ENCODE measurements at places on chromosomes 6 and 20.

GRCh38 chr6:35043381-35044130 lies 97.6 kb downstream of the TCP11 start:
- DNase-seq, result no peak

DNA sequence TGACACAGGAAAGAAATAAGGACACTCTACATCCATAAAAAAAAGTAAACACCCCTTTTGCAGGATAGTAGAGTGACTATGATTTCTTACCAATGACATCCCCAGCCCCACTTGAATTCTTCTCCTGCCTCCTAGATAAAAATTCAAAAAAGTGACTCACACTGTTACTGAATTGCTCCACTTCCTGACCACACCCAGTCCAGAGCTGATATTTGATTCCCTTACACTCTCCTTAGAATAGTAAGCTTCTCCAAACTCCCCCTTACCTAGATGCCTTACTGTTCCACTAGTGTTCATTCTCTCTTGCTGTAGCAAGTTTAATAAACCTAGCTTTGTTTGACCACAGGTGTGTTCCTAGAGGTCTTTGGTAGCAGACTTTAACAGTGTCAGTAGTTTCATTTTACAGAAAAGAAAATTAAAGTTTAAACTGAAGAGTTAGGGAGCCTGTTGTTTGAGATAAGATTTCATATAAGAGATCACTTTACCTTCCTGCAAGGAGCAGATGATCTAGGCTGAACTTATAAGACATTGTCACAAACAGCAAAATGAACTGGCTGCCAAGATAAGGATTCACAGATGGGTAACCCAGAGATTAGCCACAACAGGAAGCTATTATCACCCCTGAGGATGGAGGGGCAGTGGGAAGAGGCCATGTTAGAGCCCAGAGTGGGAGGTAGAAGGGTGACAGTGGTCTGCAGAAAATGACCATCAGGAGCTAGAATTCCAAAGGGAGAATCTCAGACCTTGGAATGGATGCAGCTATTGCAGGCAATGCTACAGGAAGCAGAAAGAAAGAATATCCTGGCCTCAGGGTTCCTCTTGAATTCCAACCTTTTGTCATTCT lies 28.4 kb upstream of the BTN3A2 start:
- DNase-seq, result peak; percentile 86

DNA sequence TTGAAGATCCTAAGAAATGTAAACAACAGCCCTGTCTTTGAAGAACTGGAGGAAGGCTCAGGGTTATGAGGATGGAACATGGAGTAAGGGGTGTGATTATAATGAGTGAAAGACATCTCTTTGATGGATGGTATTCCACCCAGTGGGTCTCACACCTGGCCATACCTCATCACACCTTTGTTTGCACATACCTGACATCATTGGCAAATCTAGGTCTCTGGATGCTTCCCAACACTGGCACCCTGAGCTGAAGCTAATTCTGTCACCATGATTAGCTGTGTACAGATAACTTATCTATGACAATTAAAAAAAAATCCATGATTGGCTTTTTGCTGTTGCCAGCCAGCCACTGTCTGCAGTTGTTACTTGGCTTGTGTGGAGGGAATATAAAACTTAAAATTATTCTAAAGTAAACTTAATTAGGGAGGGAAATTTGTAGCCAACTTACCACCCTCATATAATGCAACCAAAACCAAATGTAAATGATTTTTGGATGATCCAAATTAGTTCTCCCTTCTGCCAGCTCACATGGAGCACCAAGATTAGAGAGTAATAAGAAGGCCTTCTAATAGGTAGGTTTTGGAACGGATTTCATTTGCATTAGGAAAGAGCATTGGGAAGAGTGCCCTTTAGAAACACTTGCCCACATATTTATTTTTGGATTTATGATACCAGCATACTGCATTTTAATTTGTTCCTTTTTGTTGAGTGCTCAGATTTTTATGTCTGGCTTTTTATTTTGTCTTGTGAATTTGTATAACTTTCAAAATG lies 249.5 kb downstream of the SOX4 start:
- no peak for DNase-seq

DNA sequence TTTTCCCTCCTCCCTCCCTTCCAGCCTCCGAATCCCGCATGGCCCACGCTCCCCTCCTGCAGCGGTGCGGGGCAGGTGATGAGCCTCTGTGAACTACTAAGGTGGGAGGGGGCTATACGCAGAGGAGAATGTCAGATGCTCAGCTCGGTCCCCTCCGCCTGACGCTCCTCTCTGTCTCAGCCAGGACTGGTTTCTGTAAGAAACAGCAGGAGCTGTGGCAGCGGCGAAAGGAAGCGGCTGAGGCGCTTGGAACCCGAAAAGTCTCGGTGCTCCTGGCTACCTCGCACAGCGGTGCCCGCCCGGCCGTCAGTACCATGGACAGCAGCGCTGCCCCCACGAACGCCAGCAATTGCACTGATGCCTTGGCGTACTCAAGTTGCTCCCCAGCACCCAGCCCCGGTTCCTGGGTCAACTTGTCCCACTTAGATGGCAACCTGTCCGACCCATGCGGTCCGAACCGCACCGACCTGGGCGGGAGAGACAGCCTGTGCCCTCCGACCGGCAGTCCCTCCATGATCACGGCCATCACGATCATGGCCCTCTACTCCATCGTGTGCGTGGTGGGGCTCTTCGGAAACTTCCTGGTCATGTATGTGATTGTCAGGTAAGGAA lies at the start of gene OPRM1:
OPRM1 (plus strand) TSS at position 10 of the 612 bp plus-strand sequence; CDS start at position 315, 305 bp downstream.
- peak; percentile 63 for DNase-seq

DNA sequence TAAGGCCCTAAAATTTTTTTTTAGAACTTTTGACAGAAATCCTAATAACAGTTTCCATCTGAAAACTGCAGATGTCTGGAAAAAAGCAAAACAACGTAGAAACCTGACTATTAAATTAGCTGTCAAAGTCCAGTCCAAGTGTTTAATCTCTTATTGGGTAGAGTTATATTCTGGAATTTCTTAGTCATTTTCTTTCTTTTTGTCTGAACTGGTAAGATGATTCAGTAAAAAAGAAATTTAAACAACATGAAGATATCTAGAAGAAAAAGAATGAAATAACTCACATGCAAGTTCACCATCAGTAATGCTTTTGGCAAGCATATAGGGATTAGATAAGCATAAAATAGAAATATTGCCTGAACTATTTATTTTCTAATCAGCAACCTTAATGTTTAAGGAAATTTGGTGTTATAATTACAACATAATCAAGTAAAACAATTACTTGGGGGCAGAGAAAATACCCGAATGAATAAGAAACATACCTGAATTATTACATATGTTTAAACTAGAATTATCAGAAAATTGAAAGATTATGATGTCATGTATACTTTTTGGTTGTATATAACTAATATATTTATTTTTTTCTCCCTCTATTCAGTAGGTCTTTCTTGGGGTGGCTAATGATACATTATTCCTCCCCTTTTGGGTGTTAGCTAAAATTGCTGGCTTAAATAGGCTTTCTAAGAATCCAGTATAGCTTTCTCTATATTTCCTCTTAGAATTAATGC lies 51.1 kb downstream of the FAM83B start:
- no peak for DNase-seq

DNA sequence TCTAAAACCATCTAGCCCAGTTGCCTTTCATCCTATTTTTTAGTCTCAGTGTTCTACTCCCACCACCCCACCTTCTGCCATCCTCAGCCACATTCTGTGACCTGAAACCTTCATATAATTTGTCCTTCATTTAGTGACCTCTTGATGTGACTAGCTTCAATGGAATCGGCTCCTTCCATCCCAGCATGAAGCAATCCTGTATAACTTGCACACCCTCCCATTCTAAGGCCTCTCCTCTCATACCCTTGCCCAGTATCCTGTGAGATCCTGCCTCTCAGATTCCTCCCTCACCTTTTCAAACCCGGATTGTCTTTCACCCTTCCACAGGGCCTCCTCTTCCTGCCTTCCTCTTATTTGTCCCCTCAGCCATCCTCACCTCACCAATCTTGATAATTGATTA lies 3.1 kb downstream of the ZNF76 start:
- DNase-seq, result no peak

DNA sequence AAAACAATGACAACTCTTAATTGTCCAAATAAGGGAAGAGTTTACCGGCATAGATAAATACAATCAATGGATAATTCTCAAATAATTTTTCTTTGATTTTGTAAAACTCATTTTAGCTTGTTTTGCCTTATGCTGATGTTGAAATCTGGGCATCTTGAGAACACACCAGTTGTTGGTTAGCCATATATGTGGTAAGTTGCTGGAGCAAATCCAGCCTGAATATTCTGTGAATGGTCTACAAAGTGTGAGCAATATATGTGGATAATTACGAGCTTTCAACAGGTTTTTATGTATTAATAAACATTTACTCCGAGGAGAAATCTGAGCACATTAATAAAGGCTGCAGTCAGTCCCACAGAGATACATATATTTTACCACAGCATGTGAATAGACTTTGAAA lies 423.6 kb downstream of the BCKDHB start:
- no peak for DNase-seq

- DNase-seq, result peak; percentile 53
These were observed 23.3 kb downstream of the NQO2 start for GRCh38 chr6:3022765-3023662.

DNA sequence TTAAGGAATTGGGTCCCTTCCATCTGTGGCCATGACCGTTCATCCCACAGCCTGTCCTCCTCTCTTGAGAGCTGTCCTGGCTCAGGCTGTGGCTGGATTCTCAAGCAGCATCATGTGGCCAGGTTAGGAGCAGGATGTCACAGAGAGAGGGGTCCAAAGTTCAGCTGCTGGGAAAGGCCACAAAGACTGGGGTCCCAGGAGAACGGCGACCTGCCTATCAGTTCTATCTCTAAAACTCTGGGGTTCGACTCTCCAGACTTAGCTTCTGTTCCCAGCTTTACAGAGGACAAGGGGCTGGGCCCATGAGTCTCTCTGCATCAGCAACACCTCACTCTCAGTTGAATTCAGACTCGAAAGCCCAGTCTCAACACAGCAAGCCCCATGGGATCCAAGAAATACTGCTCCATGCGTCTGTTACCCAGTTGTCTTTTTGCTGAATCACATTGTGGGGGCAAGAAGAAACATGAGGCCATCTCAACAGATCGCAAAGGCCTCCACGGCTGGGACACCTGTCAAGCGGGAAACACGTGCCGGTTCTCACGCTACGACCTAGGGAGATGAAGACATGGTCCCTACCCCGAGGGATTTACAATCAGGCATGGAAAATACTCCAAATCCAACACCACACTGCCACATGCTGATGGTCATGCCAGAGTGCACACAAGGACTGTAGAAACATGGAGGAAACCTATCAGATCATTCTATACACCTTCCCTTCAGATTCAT lies 95.4 kb downstream of the SLC22A23 start:
- DNase-seq, result no peak

- DNase-seq, result no peak
These were observed 78.4 kb downstream of the RNF144B start for GRCh38 chr6:18465410-18466154.

- no peak for DNase-seq
These were observed 452.8 kb downstream of the KHDRBS2 start for GRCh38 chr6:61833176-61833755.

- DNase-seq, result no peak
These were observed 214.6 kb upstream of the SNX9 start for GRCh38 chr6:157608221-157609075.

DNA sequence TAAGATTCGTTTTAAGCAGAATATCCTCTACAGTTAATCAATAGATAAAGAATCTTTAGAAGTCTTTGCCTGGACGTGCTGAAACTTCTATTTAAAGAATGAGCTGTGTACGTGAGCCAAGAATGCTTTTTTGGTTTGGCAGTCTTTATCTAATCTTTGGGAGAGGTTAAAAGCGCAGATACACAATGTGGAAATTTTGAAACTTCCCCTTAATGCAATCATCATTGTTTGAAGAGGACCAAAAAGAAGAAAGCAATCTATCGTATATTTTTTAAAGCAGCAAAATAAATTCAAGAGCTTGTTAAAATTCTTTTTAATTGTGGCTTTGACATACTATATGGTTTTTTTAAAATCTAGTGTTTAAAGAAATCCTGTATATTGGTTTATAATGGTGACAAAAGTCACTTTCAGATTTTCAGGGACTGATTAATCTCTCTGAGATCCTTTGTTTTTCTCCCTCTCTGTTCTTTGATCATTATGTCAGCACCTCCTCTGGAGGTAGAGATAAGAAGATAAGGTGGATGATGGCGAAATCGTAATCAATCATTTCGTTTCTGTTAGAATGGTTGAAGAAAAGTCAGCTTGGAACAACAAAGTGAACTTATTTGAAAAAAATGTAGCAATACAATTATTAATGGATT lies 92.1 kb upstream of the FAM184A start:
- peak; percentile 39 for DNase-seq

- peak; percentile 18 for DNase-seq
These were observed 216.1 kb downstream of the FOXA2 start for GRCh38 chr20:22368235-22368634.

GRCh38 chr6:90414352-90414751 lies 117.7 kb upstream of the BACH2 start:
- no peak for DNase-seq

- no peak for DNase-seq
These were observed 4.9 kb upstream of the FKBP1A start for GRCh38 chr20:1397710-1398109.

DNA sequence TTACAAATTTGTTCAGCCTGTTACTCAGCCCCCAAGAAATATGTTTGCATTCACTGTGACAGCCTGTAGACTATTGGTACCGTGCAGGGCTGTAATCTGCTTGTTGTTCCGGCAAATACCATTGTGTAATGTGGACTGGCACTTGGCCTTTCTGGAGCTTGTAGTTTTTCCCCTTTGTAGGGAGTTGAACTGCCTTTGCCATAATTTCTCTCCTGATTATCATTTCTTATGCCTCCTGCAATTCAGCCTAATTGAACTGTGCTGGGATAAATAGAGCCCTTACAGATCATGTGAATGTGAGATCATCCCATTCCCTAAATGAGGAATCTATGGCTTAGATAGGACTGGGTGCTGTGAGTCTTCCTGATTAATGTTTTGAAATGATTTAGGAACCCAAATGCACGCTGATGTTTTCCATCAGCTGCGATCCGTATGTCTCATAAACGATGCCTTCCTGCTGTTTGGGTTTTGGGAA lies 185.1 kb downstream of the JARID2 start:
- DNase-seq, result no peak

GRCh38 chr6:132298344-132298949 lies 102.8 kb downstream of the MOXD1 start:
- peak; percentile 74 for DNase-seq
